Activated CD4-positive, alpha-beta T cell treated with anti-CD3 and anti-CD28 coated beads, Interleukin-10, Interleukin-2, amounts not matched to agents 100 ng/mL and 50 ng/mL, durations not matched to agents 16 hours and 8 hours (primary cell): ENCODE measurements at places on chromosomes 11 and 22.

- no peak for DNase-seq
Measured at GRCh38 chr11:3613998-3614741, 27.6 kb downstream of the ART5 start.

- no peak for DNase-seq
Measured at GRCh38 chr11:19805827-19806226, 93.2 kb downstream of the NAV2 start.

- no peak for DNase-seq
Measured at GRCh38 chr11:134071306-134071705, 2.4 kb downstream of the JAM3 start.

DNA sequence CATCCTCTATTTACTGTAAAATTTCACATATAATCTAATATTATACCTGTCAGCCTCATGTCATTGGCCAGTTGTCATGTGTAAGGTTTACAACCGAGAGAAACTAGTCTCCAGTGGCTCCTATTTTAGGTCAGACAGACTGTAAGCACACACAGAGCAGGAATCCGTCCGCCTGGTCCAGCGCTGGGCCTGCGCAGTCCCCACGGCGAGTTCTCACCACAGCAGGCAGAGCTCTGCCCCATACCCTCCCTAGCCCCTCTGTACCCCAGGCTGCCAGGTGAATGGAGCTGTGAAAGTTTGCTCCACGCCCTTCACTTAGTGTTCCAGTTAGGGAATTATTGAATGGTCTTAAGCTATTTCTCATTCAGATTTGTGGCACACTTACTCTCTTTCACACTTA, 63.7 kb downstream of the SNX19 start:
- DNase-seq = no peak

- no peak for DNase-seq
Measured at GRCh38 chr11:19966441-19966840, 193.8 kb downstream of the DBX1 start.

GRCh38 chr11:62850911-62851806, 11.8 kb upstream of the WDR74 start:
- peak; percentile 68 for DNase-seq
